ENCODE measurements at places on chromosomes 6 and 20.

- no peak for DNase-seq
These were observed at the start of gene ZNF334 for GRCh38 chr20:46512943-46513844. Gene ZNF334, minus strand, starts transcription at chr20:46513559. Its CDS starts 1,457 bp downstream, at chr20:46512102.

DNA sequence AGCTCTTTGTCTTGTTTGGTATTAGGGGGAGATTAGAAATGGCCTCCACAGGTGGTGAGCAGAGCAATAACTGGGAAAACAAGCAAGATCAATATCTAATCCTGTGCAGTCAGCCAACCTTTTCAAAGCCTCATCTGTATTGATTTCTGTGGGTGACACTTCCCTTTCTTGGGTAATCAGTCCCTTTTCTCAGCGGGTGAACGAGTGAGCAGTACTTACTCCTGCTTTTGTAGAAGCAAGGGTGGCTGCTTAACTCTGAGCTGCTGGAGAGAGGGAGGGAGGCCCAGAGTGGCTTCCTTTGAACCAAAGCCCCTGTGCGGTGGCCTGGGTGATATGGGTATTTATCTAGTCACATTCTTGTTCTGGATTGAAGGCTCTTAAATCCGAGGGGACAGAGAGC, 254.8 kb upstream of the CHD6 start:
- DNase-seq = no peak

GRCh38 chr6:44642349-44642748, 254.8 kb downstream of the CDC5L start:
- no peak for DNase-seq

- DNase-seq = no peak
These were observed 5.5 kb downstream of the GMNN start for GRCh38 chr6:24780206-24780605.

GRCh38 chr20:48038713-48039112, 253.4 kb upstream of the SULF2 start:
- DNase-seq = no peak

Data from stimulated activated CD8-positive, alpha-beta memory T cell treated with anti-CD3 and anti-CD28 coated beads, Interleukin-12 subunit alpha, Interleukin-12 subunit beta, amount 100 ng/mL, for 1 hour (primary cell).